ENCODE measurements at places on chromosomes 5 and 9.

GRCh38 chr9:13140843-13141592 is 138.5 kb downstream of the MPDZ start:
- no peak for DNase-seq

- no peak for DNase-seq
These were observed 657.5 kb upstream of the WWC1 start for GRCh38 chr5:167633931-167634341.

DNA sequence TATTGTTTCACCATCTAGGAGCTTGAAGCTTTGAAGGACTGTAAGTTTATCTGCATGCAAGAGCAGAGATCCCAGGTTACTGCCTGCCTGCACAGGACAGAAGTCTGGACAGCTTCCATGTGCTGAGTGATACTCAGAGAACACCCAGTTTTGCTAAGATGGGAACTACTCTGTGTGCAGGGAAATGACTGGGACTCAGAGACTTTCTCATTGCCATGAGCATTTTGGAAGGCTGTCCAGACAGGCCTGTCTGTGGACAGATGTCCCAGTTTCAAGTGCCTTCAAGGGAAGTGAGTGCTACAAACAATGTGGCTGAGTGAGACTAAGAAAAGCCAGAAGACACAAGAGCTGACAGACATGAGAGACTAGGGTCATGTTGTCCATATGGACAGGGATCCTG is 19.2 kb upstream of the ZNF131 start:
- DNase-seq: no peak

DNA sequence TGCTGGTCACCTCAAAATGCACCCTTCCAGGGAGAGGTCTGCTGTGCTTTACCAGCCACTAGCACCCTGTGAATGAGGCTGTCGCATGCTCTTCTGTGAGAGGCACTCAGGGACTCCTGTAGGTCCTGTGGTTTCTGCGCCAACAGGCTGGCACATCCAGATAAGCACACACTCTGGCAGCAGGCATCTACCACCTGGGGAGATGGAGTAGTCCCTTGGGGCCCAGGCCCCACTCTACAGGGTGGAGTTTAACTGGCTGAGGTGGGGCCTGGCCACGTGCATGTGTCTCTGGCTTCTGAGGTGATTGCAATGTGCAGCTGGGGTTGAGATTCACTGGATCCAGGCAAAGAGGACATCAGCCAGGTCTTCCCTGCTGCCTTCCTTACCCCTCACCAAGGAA is 32.3 kb downstream of the TMEM174 start:
- DNase-seq: no peak

GRCh38 chr5:2157372-2157771 is 274.6 kb upstream of the IRX4 start:
- DNase-seq: no peak

DNA sequence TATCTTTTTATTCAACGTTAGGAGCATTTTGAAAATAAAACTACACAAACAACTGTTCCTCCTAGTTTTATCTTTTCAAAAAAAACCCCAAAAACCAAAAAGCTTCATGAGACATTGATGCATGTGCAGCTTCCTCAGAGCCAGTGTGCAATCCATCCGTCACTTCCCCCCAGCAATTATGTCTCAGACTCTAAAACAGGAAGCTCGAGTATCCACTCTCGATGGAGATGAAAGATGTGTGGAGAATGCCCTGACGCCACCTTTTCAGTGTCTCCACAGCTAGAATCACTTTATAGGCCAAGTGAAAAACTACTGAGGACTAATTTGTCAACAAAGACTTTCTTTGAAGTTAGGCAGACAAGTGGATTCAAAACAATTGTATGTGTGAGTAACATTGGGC is 408.9 kb upstream of the SMARCA2 start:
- no peak for DNase-seq

- no peak for DNase-seq
These were observed 82.4 kb upstream of the ADAMTS2 start for GRCh38 chr5:179427676-179428056.

DNA sequence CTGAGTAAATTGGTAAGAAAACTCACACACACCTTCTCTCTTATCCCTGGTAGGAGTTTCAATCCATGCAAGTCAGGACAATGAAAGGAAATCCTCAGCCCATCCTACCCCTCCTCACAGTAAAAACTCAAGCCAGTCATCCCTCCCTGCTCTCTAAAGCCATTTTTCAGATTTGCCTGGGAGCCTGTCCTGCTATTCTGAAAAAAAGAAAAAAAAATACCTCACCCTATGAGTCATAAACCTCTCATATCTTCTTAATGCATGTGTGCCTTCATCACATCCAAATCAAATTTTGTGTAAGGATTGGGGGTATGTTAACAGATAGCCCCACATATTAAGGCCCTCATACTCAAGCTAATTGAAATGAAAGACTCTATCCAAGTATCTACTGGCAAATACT is 14.1 kb downstream of the UGT3A2 start:
- DNase-seq: no peak

- DNase-seq: no peak
These were observed 94.7 kb upstream of the ANKRD55 start for GRCh38 chr5:56327809-56328208.
